ENCODE measurements at places on chromosomes 16 and 17. TPM values are rescaled to one million over a fixed set of nuclear protein-coding genes. Genes with fewer than 3 reads are reported as not detected.

The ABCA3 gene
- 6.0 TPM for total RNA-seq

The AGRP gene
- total RNA-seq = not detected

The PLCG2 gene
- total RNA-seq = 7.0 TPM

The MPO gene
- total RNA-seq = not detected

The KRTAP17-1 gene
- total RNA-seq = not detected

The PIMREG gene
- total RNA-seq = 8.4 TPM

The DPEP3 gene
- 0.11 TPM for total RNA-seq

The GALR2 gene
- 5.9 TPM for total RNA-seq

The TNP2 gene
- not detected for total RNA-seq

The PDXDC1 gene
- 50.6 TPM for total RNA-seq

The NXPH3 gene
- 0.09 TPM for total RNA-seq

The KRT40 gene
- not detected for total RNA-seq

The SEC14L5 gene
- total RNA-seq = 0.28 TPM

The KRTAP2-1 gene
- not detected for total RNA-seq

The SPATA22 gene
- total RNA-seq = 1.6 TPM

The TNK1 gene
- 6.9 TPM for total RNA-seq

The SP6 gene
- total RNA-seq = 0.07 TPM

The CIITA gene
- total RNA-seq = 0.87 TPM

The CCL8 gene
- not detected for total RNA-seq

The OR4D2 gene
- total RNA-seq = not detected

The KRT15 gene
- total RNA-seq = not detected

The WSB1 gene
- 145 TPM for total RNA-seq

The RASL10B gene
- 4.0 TPM for total RNA-seq

The RHBDF1 gene
- total RNA-seq = not detected

The ITGB4 gene
- 0.62 TPM for total RNA-seq
